T-helper 1 cell (primary cell): ENCODE measurements at places on chromosomes 1 and 21.

DNA sequence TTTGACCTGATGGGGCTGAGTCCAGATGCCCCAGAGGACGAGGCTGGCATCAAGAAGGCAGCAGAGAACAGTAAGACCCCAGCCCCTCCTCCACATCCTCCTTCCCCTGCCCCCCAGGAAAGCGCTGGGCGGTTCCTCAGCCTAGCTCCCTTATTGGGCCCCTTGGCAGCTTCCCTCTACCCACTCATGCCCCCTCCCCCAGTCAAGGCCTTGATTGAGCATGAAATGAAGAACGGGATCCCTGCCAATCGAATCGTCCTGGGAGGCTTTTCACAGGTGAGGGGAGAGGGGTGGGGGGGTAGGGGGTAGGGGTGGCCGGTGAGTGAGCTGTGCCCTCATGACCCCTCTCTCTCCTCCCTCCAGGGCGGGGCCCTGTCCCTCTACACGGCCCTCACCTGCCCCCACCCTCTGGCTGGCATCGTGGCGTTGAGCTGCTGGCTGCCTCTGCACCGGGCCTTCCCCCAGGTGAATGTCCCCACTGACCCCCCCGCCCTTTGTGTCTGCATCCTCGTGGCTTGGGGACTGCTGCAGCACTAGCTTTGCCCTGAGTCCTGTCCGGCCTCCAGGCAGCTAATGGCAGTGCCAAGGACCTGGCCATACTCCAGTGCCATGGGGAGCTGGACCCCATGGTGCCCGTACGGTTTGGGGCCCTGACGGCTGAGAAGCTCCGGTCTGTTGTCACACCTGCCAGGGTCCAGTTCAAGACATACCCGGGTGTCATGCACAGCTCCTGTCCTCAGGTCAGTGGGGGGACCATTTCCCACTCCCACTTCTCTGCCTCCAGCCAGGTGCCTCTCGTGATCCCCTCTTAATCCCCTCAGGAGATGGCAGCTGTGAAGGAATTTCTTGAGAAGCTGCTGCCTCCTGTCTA lies 3.2 kb downstream of the LYPLA2 start:
- DNase-seq, result no peak

DNA sequence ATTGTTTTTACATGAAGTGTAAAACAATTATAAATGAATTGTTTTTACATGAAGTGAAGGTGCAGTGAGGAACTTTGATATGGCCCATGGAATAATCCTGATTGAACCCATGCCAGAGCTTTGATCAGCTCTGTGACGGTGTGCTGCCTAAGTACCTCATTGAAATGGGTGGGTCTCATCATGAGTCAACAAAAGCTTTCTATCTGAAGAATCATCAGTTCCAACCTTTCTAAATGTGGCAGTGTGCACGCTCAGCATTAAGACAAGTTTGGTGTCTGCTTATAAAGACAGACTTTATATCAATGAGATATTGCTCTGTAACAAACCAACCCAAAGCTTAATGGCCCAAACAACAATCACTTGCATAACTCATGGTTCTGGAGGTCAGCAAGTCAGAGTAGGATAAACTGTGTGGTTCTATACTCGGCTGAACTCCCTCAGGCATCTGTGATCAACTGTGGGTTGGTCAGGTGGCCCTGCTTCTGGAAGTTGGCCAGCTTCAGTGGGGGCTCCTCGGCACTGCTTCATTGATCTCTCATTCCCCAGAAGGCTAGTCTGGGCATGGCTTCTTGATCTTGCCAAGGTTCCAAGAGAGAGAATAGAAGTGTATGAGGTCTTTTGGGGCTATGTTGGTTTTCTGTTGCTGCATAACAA lies 258.0 kb downstream of the LTN1 start:
- DNase-seq, result no peak

DNA sequence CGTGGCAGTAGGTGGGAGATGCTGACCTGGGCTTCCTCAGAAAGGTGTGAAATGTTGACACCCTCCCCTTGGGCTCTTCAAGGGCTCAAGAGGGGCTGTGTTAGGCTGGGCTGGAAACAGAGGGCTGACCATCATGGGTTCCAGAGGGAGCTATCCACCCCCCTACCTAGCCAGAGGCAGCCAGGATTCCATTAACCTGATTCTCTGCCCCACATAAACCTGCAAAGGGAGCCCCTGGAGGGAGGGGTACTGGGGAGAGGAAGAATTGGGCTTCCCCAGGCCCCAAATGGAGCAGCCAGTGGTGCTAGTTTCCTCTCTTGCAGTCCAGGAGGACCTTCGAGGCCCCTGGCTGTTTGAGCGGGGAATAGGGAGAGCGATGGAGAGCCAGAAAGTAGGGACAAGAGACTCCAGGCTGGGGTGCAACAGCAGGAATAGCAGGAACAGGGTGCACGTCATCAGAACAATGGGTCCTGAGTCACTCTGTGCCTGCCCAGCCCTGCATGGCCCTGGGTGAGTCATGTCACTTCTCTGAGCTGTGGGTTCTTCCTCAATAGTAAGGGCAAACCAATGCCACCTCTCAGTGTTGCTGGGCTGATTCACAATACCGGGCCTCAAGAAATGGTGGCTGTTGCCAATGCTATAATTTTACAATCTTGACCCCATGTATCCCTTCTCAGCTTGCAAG lies 121.2 kb downstream of the EPHB2 start:
- DNase-seq, result no peak

DNA sequence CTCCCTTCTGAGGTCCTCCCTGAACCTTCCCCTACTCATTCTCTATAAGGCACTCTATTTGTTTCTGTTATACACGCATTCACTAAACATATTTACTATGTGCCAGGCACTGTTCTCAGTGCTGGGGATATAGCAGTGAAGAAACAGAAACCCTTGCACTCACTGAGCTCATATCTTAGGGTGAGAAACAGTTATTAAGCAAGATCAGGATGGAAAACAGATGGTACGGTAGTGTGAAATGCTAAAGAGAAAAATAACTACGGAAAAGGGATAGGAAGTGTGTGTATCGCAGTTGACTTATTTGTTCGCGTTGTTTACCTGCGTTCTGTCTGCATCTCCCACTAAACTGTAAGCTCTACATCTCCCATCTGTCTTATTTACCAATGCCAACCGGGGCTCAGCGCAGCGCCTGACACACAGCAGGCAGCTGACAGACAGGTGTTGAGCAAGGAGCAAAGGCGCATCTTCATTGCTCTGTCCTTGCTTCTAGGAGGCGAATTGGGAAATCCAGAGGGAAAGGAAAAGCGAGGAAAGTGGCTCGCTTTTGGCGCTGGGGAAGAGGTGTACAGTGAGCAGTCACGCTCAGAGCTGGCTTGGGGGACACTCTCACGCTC lies 572 bp downstream of the CYB5RL start:
- DNase-seq, result no peak

GRCh38 chr21:45254460-45254930 lies 33.2 kb downstream of the POFUT2 start:
- DNase-seq, result no peak

- DNase-seq, result no peak
Observed at GRCh38 chr1:212930986-212931678, 19.2 kb upstream of the VASH2 start.

DNA sequence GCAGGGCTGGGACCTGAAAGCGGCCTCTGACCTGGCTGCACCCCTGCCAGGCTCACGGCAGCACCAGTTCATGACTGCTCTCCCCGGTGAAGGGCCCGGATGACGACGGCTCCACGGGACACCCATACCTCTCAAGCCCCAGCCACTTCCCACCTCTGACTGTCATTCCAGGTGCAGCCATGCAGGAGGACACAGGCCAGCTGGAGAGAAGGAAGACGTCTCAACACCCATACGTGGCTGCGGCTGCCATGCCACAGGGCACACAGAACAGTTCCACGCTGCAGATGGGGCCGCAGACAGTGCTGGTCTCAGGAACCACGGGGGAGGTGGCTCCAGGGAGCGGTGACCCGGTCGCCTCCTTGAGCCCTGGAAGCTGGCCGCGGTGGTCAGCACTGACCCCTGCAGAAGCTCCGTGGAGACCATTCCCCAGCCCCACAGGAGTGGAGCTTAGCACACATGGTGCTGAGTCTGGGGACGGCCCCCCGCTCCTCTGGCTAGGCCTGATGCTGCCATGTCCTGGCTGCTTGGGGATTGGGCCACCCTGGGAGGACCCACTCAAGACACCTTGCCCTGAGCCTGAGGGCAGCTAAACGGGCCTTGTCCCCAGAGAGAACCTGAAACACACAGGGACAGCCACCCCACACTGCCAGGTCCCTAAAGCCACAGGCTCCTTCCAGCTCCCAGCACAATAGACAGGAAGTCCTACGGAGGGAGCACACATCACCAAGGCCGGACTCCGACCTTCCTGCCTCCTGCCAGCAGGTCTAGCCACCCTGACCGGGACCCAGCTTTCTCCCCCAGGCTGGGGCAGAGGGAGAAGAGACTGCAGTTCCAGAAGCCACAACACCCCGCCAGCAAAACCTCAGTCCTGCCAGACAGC lies 8.6 kb downstream of the WNT9A start:
- no peak for DNase-seq

GRCh38 chr1:198776602-198777029 lies 137.8 kb downstream of the PTPRC start:
- DNase-seq, result no peak

DNA sequence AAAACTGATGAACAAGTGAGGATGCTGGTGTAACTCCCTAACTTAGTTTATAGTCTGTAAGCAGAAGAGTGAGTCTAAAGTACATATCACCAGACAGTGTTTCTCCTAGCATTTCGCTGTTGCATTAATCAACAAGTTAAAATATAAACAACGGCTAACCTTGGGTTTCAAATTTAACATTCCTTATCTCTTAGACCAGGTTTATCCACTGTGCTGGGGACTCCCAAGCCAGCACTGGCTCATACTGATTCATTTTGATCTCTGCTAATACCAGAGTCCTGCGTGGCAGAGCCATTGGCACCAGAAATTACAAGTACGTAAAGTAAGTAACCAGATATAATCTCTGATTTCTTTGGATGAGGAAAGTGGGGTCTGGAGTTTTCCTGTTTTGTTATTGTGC lies at the start of gene FMO1:
FMO1 (plus strand) TSS at position 193 of the 400 bp plus-strand sequence. CDS start 9,594 bp downstream, outside the sequence.
- DNase-seq, result no peak

DNA sequence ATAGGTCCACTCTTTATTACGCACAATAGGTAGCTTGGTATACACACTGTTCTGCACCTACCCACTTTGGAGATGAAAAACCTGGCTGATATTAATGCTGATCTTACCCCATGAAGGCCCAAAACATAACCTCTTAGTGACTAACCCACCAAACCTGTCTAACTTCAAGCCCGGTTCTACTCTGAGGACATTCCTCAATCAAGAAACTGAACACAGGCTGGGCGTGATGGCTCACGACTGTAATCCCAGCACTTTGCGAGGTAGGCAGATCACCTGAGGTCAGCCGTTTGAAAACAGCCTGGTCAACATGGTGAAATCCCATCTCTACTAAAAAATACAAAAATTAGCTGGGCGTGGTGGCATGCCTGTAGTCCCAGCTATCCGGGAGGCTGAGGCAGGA lies 50.5 kb downstream of the EYA3 start:
- no peak for DNase-seq

GRCh38 chr1:62398377-62398776 lies 38.5 kb upstream of the USP1 start:
- no peak for DNase-seq

GRCh38 chr1:27336756-27337155 lies 5.1 kb upstream of the SYTL1 start:
- no peak for DNase-seq

DNA sequence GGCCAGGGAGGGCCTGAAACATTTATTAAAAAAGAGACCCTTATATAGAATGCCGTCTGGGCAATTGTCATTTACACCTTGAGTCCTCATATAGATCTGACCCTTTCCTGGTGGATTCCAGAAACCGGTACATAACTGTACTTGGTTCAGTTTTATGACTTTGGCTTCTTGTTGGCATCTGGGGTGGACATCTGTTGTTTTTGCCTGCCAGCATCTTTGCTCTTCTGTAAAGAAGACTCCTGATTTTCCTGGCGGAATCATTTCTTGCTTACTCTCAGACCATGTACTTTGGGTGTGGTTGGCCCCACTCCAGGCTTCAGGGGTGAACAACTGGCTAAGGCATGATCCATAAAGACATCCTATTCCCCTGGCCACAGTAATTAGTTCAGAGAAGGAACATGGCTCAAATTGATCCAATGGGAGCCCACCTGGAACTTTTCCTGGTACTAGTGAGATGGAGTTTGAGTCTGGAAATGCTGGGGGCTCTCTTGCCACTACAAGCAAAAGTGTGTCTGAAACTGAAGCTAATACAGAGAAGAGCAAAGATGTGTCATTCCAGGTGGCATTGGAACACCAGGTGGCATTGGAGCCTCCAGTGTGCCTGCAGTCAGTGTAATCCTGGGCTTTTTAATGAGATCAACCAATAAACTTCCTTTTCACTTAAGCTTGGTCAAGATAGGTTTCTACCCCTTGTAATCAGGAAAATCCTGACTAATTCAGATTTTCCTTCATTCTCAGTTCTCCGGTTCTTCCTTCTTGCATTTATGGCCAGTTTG lies 332.5 kb upstream of the CAMK1G start:
- no peak for DNase-seq

DNA sequence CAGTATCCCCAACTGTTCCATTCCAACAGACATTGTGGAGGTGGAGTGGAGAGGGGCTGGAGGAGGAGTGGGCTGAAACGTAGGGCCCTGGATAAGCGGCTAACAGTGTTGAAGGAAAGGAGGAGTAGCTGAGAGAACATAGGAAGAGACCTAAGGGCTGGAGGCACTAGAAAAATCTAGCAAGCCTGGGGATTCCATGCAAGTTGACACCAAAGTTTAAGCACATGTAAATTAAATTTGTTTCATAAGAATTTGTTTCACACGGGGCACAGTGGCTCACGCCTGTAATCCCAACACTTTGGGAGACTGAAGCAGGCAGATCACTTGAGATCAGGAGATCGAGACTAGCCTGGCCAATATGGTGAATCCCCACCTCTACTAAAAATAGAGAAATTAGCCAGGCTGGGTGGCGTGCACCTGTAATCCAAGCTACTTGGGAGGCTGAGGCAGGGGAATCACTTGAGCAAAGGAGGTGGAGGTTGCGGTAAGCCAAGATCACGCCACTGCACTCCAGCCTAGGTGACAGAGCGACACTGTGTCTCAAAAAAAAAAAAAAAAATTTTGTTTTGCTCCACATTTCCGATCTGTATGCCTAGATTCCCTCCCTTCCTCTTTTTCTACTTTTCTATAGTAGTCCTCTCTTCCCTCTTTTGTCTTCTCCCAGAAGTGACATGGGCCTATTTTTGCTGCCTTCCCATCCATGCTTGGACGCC lies 530 bp upstream of the CD244 start:
- DNase-seq, result no peak
